GM10248 (cell line): ENCODE measurements at places on chromosomes 16 and 17.

- no peak for DNase-seq
Measured at GRCh38 chr17:8117367-8117979, 841 bp downstream of the ALOXE3 start.

DNA sequence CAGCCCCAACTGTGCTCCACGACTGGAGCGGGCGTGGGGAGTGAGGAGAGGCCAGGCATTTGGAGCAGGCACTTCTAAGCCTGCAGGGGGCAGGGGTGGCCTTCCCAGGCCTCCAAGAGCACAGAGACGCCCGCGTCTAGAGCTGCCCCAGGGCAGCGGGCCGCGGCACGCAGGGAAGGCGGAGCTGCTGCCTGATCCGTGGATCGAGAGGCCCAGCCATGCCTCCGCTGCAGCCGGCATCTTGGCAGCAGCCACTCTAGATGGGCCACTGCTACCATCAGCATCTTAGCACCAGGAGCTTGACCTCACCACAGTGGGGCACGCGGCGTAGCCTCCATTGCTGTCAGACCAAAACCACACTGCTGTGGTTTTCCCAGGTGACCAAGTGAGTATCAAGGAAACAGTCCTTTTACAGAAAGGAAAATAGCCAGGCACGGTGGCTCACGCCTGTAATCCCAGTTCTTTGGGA, 20.4 kb upstream of the WDR45B start:
- peak; percentile 83 for DNase-seq

DNA sequence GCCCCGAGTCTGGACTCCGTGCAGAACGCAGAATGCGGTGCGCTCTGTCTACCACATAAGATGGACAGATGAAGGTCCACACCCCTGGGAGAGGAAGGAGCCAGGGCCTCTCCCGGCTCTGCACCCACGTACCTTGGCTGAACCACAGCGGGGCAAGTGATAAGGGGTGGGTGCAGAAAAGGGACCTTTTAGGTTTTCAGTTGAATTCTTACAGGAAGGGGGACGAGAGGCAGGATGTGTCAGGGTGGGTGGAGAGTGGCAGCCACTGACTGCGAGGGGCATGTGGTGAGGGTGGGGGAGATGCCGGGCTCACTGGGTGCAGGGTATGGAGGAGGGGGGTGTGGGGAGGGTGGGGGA, 372 bp downstream of the CD300A start:
- DNase-seq = no peak

DNA sequence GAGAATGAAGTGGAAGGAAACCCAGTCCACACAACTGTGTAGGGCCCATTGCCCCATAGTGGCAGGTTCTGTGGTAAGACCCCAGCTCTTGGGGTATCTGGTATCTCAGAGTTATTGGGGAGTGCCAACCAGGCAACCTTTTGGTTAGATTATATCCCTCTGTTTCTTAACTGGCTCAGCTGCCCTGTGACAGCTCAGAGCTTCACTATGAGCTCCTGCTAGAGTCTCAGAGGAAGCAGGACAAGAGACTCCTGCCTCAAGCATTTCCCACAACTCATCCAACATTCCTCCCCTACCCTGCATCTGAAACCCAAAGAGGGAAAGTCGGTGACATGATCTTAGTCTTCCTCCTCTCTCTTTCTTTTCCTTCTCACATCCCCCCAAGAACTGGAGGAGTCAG, 292.3 kb downstream of the SHISA9 start:
- no peak for DNase-seq
